NCI-H1417 treated with DMSO at 0.1 percent for 48 hours (cell line): ENCODE measurements at places on chromosomes 5 and 9.

GRCh38 chr5:1006656-1007071 lies 1.9 kb upstream of the NKD2 start:
- DNase-seq: no peak

GRCh38 chr9:137456864-137457405 lies 2.2 kb downstream of the NSMF start:
- DNase-seq: no peak

DNA sequence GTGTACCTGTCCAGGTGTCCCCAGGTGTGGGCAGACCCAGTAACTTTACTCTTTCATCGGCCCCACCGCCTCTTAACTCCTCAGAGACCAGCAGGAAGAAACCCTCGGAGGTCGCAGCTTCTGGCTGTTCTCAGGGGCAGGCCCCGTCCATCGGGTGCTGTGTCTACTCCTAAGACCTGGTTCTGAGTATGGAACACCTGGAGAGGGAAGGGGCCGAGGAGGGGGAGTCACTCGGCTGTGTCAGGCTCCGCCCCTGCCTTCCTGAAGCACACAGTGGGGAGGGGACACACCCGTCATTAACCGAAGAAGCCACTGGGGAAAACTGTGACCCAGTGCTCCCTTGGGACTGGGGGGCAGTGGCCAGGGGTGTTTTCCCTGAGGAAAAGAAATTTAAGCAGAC lies 22.3 kb downstream of the NTNG2 start:
- DNase-seq: no peak

- no peak for DNase-seq
These were observed 518 bp downstream of the UBE2B start for GRCh38 chr5:134371834-134372340.

DNA sequence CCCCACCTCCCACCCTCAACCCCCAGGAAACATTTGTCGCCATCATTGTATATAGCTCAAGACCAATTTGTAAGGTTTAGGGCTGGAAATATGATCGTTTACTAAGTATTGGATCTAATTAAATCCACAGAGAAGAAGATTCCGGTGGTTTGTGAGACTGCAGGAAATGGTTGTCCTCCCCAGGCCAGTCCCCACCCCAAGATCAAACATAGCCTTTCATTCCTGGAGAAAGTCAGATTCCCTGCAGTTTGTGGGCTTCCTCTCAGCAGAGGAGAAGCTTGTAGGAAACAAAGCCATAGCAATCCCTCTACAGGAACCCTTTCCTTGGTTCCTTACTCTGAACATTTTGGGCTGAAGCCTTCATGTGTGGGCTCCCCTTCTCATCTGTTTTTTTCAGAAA lies 79.2 kb upstream of the TBCA start:
- no peak for DNase-seq

- DNase-seq: no peak
These were observed 142.9 kb downstream of the NFIB start for GRCh38 chr9:14170973-14171596.

- DNase-seq: no peak
These were observed 355.4 kb upstream of the WWC1 start for GRCh38 chr5:167936022-167936421.

DNA sequence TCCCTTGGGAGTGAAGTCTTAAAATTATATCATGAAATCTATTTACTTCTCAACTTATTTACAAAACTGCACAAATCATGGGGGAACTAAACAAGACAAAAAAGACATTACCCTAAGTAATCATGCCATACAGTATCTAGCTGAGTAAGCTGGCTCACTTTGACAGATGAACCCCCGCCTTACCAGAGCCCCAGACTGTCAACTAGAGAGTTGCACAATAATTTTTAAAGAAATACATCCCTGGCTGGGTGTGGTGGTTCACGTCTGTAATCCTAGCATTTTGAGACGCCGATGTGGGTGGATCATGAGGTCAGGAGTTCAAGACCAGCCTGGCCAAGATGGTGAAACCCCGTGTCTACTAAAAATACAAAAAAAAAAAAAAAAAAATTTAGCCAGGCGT lies 62.3 kb downstream of the LPAR1 start:
- DNase-seq: no peak

- no peak for DNase-seq
These were observed 36.7 kb downstream of the FAXDC2 start for GRCh38 chr5:154813736-154814135.

DNA sequence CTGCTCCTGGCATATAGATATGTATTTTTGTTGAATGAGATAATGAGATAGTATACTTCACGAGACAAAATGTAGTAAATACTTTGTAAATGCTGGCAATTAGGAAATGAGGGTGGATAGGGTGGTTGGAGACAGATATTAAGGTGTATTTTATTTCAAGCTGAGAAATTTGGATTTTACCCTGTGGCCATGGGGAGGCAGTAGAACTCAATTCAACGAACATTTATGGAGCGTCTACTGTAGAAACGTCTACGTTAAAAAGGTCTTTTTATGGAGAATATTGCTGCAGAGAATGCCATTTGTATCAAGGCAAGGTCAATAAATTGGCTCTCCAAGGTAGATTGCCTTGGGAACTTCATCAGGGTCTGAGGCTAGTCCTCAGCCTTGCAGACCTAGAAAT lies 21.5 kb upstream of the RALGPS1 start:
- DNase-seq: no peak

DNA sequence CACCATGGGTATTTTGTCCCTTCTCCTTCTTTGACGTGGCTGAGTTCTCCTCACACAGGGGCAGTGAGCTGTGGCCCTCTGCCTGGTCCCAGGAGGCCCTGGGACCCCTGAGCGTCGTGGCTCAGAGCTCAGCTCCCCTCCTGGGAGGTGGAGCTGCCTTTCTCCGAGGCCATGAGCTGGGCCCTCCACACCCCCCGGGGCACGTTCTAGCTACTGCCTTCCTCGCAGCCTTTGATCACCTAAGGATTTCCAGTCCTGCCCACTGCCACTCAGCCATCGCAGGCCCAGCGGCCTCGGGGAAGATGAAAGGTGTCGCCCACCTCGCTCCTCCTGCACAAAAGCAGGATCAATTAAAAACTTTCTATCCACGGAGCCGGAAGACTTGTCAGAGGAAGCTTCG lies 94.8 kb upstream of the RAPGEF1 start:
- DNase-seq: no peak

DNA sequence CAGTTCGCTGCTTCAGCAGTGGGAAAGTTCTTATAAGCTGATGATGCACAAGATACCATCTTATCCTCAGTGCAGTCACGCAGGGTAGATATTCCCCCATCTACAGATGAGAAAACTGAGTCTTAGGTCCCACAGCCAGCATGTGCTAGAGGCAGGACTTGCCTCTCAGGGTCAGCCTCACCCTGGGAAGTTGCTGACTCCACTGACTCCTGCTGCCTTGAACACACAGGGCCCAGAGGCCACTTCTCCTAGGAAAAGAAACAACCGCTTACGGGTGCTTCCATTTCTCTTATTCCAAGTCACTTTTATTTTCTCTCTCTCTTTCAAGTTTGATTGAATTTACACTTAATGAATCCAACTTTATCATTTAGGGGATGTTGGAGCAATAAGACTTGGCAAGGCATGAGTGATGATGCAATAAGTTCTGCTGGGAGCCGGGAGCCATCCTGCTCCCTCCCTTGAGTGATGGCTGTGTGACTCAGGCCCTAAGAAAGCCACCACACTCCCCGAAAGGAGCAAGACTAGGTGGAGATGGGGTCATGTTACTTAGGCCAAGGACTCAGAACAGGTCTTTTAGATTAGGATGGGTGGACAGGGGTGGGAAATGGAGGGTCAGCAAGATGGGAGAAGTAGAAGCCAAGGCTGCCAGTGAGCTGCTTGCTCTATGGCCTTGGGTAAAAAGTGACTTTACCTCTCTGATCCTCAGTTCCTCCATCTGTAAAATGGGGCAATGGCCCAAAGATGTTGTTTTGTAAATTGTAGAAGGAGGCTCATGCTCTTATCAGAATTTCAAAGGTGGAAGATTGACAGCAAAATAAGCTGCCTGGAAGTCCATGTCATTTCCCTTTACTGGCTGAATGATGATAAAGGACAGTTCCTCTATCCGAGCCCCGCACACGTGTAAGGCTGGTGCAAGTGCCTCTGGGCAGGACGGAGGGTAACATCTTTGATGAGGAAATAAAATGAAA lies 67.4 kb upstream of the ZNF618 start:
- DNase-seq: no peak

DNA sequence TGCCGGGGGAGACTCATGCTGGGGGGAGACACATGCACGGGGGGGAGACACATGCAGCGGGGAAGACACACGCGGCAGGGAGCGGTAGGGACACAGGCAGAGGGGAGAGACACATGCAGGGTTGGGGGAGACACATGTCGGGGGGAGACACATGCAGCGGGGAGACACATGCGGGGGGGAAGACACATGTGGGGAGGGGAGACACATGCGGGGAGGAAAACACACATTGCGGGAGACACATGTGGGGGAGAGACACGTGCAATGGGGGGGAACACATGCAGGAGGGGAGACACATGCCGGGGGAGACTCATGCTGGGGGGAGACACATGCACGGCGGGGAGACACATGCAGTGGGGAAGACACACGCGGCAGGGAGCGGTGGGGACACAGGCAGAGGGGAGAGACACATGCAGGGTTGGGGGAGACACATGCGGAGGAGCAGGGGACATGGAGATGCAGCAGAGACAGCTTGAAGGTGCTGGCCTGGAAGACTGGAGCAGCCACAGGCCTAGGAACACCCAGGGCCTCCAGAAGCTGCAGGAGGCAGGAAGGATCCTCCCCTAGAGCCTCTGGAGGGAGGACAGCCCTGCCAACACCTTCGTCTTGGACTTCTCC lies 20.3 kb upstream of the OLFM1 start:
- no peak for DNase-seq

DNA sequence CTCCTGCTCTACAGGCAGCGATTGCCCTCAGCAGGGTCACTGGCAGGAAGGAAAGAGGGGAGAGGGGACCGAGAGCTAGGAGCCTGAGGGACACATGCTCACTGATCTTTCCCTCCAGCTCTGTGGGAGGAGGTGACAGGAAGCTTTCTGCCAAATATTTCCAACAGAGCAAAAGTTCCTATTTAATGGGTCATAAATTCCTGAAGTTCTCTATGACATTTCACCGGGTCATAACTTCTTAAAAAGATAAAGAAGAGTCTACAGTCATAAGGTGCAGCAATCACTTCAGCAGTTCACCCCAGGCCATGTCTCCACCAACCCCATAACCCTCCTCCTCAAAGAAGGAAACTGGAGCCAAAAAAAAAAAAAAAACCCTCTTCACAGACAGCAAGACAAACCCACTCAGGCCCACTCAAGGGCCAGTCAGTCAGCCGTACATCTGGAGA lies 481.1 kb downstream of the NR2F1-AS1 start:
- DNase-seq: no peak

DNA sequence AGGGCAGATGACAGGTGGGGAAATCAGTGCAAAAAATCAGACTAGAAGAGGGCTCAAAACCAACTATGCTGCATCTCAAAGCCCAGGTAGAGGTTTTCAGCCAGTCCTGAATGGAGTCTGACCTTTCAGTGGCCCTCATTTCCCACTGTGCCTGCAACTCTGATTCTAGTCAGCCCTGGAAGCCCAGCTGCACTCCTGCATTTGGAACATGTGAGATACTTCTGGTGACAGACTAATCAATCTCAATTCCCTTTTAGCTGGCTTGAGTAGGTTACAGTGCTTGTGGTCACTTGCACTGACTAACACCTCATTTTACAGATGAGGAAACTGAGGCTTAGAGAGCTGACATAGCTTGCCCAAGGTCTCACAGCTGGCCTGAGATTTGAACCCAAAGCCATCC lies 7.9 kb upstream of the ACSL6 start:
- no peak for DNase-seq

- DNase-seq: no peak
These were observed 225.7 kb downstream of the TLR4 start for GRCh38 chr9:117929868-117930267.

DNA sequence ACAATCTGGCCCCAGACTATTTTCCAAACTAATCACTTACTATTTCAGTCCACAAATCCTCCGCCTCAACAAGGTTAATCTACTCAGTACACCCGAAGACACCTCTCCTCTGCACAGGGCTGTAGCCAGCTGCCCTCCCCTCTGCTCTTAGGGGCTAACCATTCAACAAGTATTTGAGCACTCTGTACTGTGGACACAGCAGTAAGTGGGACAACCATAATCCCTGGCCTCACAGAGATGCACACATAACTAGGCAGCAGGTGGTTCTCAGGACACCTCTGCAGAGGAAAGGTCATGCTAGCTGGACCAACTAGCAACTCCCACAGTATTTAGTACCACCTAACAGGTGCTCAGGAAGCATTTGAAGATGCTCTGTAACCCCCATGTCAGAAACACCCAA lies 5.5 kb downstream of the CAMSAP1 start:
- no peak for DNase-seq

DNA sequence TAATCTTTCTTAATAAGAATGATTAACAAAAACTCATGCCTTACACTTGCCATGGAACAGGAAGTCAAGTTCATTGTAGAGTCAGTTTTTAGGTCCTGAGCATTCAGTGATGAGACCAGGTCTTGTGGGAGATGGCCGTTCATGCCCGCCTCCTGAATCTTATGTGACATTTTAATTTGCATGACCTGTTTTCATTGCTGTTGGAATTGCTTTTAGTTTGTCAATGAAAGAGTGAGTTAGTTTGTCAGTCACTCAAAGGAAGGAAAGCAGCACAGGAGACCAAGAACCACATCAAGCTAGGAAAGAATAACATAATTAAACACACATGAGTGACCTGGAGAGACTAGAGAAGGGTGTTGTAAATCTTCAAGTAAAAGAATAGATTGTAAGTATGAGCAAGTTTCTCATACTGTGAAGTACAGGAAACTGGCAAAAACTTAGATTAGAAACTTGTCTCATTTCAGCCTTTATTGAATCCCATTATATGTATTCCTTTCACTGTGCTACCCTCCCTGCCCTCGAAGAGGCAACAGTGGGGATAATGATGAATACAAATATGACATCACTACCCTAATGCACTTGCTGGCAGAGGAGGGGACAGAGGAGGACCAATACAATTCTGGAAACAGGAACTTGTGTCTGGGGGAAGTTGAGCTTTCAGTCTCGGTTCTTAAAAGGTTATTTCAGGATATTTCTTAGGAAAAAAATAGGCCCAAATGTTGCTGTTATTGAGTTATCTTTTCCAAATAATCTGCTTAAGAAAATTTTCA lies 64.3 kb upstream of the C6 start:
- DNase-seq: no peak

GRCh38 chr5:154394307-154394706 lies 51.5 kb upstream of the SAP30L start:
- DNase-seq: no peak

DNA sequence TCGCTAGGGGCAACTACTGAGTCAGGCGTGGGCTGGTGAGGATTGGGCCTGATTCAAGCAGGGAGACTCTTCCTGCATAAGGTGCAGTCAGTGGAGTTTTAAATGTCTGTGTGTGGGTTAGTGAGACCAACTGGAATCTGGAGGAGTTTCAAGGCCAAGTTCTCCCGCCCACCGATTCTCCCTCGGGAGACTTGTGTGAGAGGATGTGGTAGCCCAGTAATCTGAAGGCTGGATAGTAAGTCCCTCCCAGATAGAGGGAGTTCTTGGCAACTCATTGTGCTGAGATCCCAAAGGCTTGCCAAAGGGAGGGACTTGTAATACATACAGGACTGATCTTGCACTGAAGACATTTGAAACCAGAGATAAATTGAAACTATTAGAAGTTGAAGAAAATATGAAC lies 51.8 kb downstream of the WDR36 start:
- DNase-seq: no peak

- no peak for DNase-seq
These were observed 268.4 kb downstream of the FAM170A start for GRCh38 chr5:119897537-119898370.
